ENCODE measurements at places on chromosomes 6 and 20. TPM values are rescaled to one million over a fixed set of nuclear protein-coding genes. Genes with fewer than 3 reads are reported as not detected.
A peak's percentile ranks its signal among the peaks of the same experiment; 100 is the strongest.

DNA sequence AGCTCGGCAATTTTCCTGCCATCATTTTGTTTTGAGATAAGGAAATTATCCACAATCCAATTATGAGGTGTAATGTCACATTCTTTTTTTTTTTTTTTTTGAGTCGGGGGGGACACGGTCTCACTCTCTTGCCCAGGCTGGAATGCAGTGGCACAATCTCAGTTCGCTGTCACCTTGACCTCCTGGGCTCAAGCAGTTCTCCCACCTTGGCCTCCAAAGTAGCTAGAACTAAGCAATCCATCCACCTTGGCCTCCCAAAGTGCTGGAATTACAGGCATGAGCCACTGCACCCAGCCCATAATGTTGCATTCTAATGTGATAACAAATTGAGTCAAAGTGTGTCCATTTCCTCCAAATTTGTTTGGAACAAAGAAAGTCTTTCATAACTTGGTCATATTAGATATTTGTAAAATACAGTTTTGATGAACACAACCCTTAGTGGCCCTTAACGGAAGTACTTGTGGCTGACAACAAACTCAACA lies 144.1 kb upstream of the AFDN start:
- DNase-seq: no peak
- no peak overlapping the region for H3K27ac ChIP-seq

The DEFB132 gene
- not detected for total RNA-seq

The RPS6KA2 gene
- 18.5 TPM for total RNA-seq

GRCh38 chr6:75147512-75147911 lies 58.3 kb downstream of the COL12A1 start:
- no peak overlapping the region for H3K4me3 ChIP-seq
- DNase-seq: no peak
- no peak overlapping the region for H3K27ac ChIP-seq
- H3K36me3 ChIP-seq: no peaks in the 10 kb centered on the region
- no peaks in the 10 kb centered on the region for H3K27me3 ChIP-seq
- H3K4me1 ChIP-seq: peaks cover 12% of the 10 kb centered on the region

DNA sequence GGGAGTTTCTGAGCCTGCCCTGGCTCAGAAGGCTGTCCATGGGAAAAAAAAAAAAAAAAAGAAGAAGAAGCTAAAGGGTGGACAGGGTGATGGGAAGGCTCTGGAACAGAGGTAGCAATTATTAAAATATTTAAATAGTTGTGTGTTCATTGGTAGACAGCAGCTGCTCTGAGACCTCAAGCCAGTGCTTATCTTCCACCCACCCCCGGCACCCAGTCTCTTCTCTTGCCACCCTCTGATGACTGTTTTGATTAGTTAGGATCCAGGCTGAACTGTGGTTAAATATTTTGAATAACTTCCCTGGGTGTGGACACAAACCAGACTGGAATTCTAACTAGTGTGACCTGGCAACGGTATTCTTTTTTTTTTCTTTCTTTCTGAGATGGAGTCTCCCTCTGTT lies 16.9 kb upstream of the SRSF3 start:
- peak; percentile 97 for DNase-seq
- no peaks in the 10 kb centered on the region for H3K36me3 ChIP-seq
- peak overlapping the region; percentile 73 for H3K27ac ChIP-seq
- peak overlapping the region; percentile 17 for H3K4me3 ChIP-seq

Measured in PC-9 (cell line).